ENCODE measurements at places on chromosomes 1 and 21. TPM values are rescaled to one million over a fixed set of nuclear protein-coding genes. Genes with fewer than 3 reads are reported as not detected.
A peak's percentile ranks its signal among the peaks of the same experiment; 100 is the strongest.

GRCh38 chr1:188769936-188770335, 1707.7 kb downstream of the BRINP3 start:
- DNase-seq = no peak

GRCh38 chr1:21335088-21335691, 44.9 kb upstream of the ECE1 start:
- DNase-seq = no peak

DNA sequence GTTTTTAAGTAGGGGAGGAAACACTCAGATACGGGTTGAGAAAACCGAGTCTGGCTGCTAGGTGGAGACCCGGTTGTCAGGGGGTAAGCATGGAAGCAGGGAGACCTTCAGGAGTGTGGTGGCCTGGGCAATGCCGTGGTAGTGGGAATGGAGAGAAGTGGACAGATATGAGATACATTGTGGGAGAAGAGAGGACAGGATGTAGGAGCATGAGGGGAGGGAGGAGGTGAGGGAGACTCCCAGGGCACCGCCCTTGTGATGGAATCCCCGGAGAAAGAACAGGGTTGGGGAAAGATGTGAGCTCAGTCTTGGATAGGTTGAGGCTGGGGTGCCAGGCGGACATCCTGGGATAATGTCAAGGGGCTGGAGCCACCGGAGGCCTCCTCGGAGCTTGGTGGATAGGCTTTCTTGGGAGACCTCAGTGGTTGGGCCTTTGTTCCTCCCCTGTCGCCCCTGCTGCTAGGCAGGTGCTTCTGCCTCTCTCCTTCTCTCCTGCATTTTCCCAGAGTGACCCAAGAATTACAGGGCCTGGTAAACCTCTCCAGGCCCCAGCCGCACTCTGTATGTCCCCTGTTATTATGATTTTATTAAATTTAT, 21.3 kb downstream of the ZNF362 start:
- DNase-seq = no peak

CDC7 gene
- 25.5 TPM for polyA plus RNA-seq

- DNase-seq = no peak
Measured at GRCh38 chr1:6440198-6441126, 15.9 kb downstream of the ESPN start.

- DNase-seq = no peak
Measured at GRCh38 chr1:167815650-167816049, 93.9 kb downstream of the MPZL1 start.

DNA sequence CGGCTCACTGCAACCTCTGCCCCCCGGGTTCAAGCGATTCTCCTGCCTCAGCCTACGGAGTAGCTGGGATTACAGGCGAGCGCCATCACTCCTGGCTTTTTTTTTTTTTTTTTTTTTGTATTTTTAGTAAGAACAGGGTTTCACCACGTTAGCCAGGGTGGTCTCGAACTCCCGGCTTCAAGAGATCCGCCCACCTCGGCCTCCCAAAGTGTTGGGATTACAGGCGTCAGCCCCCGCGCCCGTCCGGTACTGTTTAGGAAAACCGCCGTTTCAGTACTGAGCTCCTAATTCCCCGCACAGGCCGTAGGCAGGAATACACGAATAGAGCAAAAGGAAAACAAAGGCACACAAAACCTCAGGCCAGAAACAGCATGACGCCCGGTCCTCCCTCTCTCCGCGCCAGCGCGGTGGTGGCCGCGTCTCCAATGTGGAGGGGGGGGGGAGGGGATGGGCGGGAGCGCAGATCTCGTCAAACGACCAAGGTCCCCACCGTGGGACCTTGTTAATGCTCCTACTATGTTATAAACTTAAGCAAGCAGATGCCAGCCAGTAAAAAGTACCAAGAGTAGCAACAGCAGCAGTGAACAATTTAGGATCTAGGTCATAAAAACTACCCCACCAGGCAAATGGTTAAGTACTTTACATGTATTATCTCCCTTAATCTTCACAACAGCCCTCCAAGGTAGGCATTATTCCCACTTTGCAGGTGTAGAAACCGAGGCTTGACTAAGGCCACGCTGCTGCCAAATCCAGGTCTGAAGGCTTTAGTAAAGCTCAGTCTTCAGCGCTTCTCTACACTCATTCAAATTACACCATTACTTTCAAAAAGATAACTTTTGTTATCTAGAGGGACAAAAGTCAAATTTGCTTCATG, 648 bp upstream of the ADAR start:
- peak; percentile 54 for DNase-seq

DNA sequence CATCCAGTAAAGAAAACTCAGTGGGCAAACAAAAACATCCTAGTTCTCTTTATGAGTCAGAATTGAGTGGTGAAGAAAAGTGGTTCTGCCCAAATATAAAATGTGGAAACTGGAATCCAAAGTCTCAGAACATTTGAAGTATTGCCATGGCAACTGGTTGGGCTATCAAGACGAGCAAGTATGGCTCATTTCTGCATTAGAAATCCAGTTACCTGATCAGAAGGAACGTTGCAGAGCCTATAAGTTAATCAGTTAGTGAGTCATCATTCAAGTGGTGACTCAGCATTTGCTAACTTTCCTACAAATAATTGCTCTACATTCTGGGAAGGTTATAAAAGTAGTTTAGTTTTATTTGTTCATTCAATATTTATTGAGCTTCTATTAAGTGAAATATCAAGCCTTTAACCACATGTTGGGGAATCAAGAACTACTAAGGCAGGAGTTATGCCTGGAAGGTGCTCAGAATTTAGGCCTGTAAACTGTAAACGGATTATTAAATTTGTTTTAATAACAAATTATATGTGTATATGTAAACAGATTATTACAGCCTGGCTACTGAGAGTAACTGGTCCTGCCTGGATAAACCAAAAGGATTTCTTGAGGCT, 104.3 kb downstream of the PAPPA2 start:
- no peak for DNase-seq

DNA sequence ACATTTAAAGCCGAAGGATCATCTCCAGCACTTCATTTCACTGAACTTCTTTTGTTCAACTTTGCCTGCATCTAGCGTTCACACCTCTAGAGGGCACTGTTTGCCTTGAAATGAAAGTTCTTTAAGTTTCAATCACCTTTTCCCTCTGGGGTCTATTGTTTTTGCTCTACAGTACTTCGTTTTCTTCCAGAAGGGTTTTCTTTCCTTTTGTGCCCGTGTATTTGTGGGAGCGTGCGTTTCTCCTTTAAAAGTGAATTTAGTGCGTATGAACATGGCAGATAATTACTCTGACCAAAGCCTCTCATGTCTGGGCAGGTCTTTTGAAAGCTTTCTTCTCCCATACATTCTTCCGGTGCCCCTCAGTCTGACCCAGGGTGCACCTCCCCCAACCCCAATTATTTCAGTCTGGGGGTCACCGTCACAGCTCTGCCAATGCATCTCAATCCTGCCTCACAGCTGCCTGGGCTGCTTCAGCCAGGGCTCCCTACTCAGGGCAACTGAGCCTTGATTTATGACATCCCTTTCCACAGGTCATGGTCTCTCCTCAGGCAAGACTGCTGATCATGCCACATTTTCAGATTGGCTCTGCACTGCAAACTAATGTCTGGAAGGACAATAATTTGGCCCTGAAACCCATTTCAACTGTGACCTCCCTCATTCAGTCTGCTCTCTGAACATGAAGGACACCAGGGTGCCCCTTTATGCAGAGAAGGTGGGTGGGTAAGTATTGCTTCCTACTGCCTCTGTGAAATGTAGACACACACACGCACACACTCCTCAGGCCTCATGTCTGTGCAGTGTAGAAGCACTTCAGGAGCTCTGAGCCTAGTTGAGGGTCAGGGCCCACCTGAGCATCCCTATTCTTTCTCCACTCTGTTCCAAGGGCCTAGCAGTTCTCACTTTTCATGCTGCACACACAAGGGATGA, 88.6 kb downstream of the NUF2 start:
- DNase-seq = peak; percentile 75

TMEM52 gene
- polyA plus RNA-seq = 1.1 TPM

DNA sequence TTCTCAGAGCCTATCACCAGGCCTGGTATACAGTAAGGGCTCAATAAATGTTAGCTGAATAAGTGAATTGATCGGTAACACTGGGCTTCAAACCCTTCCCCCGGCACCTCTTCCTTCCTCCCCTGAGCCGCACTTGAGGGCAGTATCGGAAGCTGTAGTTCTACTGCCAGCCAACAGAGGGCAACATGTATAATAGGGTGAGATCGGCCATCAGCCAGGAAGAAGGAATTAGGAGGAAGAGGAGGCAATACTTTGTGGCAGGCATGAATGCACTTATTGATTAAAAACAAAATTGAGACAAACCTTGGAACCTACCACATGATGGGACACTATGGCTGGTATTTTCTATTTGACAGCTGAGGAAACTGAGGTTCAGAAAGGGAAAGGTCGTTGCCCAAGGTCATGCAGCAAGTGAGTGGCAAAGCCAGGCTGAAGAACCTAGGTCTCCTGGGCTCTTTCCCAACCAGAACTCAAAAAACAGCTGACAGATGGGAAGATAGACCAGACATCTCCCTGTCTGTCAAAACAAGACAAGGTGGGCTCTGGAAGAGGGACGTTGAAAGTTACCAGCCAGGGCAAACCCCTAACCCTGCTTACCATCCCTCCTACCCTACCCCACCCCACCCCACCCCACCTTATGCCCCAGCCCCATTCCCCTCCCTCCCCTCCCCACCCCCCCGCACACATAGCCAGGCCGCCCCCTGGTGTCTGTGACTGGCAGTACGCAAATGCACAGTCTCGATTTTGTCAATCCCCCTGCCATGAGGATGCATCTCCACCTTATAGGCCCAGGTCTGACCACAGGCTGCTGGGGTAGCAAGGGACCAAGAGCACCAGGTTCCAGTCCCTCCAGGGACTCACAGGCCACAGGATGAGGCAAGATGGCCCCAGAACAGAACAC, 107.3 kb upstream of the RUNX3 start:
- DNase-seq = no peak

GRCh38 chr21:46160907-46161632, 5.7 kb upstream of the FTCD start:
- DNase-seq = no peak

DNA sequence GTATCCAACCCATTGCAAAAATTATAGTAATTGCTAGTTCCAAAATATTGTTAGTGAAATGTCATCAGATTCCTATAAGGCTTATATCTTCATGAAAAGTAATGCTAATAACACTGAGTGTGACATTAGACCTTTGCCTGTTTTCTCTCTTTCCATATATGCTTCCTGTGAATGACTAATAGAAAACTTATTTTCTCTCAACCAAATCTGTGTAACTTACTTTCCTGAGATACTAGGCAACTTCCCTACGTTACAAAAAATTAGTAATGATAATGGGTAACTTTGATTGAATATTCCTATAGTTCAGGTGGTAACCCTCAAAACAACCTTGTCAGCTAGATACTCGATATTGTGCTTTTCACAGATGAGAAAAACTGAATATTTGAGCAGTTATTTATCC, 124.2 kb upstream of the HNRNPU start:
- no peak for DNase-seq

TRNAU1AP gene
- polyA plus RNA-seq = 26.6 TPM

DNA sequence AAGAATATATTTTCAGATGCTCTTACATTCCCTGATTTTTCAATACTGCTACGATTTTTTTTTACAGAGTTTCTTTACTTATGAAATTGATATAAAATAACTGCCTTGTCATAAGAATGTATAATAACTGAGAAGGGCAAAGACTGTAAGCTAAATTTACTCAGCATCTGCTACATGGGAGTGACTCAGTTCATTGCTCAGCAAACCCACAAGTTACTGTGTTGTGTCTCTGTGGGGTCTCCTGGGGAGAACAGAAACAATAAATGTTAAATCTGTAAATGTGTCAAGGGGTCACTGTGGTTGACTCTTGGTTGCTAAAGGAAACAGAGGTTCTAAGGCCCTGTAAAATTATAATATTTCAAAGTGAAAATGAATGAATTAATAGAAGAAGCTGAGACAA, 210.3 kb upstream of the CACYBP start:
- no peak for DNase-seq

MNDA gene
- 5.8 TPM for polyA plus RNA-seq

GRCh38 chr1:16967962-16968361, 12.5 kb downstream of the MFAP2 start:
- DNase-seq = no peak

GRCh38 chr21:45993210-45994085, 11.9 kb downstream of the COL6A1 start:
- DNase-seq = no peak

VWA5B1 gene
- 1.3 TPM for polyA plus RNA-seq

- DNase-seq = no peak
Measured at GRCh38 chr1:89363196-89363595, 663 bp upstream of the GBP6 start.

GRCh38 chr1:213256438-213257087, 205.5 kb downstream of the RPS6KC1 start:
- no peak for DNase-seq

Data from renal cortex interstitium (tissue), 15 donors.